ENCODE measurements at places on chromosomes 2 and 18.
A peak's percentile ranks its signal among the peaks of the same experiment; 100 is the strongest.

DNA sequence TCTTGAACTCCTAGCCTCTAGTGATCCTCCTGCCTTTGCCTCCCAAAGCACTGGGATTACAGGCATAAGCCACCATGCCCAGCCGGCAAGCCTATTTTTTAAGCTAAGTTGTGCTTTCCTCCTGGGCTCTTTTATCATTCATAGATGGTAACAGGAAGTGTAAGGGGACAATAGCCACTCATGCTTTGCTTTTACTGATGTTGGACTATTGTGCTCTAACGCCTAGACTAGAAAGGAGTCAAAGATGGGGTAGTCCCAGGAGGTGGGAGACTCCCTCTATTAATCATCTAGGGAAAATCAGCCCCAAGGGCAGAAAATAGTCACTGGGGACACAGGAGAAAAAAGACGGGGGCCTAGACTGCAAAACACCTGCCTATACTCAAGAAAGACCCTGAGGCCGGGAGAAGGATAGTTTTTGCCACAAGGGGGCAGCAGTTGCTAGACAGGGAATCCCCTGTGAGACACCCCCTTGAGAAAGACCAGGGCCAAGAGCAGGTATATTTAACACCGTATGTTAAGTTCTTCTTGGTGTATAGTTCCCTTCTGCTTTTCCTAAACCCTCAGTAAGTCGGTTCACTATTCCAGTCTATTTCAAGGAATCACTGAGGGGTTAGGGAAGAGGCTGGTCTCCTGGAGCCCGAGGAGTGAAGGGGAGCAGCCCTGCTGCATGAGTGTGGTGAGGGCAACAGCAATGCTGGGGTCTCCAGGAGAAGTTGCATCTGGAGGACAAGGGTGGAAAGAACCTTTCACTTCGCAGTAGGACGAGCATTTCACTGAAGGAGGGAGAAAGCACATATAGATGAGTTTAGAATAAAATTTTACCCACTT is 2.1 kb upstream of the CXCR1 start:
- DNase-seq = peak; percentile 57

DNA sequence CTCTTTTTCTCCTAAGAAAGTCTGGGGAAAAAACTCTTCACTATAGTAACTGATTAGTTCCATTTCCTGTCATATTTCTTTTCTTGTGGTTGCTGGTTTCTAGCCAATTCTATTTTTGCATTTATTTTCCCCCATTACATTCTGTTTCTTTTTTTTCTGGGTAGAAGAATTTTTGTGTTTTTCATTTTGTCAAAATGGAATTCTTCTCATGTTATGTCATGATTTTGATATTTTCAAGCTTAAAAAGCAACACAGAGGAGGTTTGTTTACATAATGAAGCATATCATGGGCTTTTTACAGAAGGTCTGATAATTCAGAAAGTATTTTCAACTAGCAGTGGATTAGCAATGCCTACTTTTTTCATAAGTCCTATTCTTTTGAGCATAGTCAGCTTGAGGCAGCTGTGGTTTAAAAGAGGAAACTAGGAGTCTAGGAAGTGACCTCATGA is 102.0 kb downstream of the MAP2 start:
- DNase-seq = no peak

- no peak for DNase-seq
Observed at GRCh38 chr2:230877759-230878598, 13.2 kb downstream of the ITM2C start.

DNA sequence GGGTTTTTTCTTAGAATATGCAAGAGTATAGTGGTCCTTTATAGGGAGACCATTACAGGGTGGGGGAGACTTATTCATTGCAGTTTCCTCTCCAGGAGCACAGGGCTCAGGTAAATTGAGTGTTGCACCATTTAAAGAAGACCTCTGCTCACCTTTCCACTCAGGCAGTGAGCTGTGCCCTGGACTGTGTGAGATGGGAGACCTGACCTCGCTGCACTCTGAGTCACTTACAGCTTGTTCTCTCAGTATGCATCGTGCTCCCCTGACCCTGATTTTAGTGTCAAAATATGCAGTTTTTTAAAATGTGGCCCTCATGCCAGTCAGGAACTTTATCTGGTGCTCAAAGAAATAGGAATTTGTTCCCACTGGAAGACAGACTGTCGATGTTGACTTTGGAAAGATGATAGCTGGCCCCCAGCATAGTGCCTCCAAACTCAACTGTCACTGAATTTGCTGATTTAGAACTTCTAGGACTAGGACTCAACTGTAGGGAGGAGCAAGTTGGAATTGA is 146.7 kb upstream of the EPAS1 start:
- no peak for DNase-seq

DNA sequence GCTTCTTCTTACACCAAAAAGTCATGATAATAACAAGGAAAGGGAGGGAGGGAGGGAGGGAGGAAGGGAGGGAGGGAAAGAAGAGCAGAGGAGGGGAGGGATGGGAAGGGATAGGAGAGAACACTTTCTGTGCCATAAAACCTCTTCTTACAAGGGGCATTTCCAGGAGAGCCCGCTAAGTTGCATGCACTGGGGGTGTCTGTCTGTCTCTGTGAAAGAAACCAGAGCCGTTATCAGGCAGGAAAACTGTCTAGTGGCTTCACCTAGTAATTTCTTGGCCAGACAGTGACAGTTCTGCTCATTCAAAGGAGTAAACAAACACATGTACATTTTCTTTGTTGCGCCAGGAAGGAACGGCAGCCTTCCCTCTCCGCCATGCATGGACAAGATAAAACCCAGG is 45.8 kb downstream of the AQP12A start:
- DNase-seq = no peak
